ENCODE measurements at places on chromosomes 4 and X. TPM values are rescaled to one million over a fixed set of nuclear protein-coding genes. Genes with fewer than 3 reads are reported as not detected.

DNA sequence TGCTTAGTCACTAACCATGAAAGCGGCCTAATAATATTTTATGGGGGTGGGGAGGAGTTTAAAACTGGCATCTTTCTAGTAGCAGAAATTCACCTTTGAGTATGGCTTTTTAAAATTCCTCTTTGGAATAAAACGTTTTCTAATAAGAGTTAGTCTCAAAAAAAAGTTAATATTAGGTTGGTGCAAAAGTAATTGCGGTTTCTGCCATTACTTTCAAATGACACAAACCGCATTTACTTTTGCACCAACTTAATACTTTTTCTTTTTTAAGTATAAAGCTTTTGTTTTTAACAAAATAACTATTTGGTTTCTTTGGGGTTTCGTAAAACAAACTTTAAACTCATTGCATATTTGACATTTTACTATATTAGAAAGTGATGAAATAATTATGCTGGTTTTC is 68.4 kb downstream of the FBXO8 start:
- DNase-seq, result no peak

- no peak for DNase-seq
Measured at GRCh38 chr4:105551965-105552746, at the start of gene ARHGEF38. TSS of gene ARHGEF38 (plus strand) at chr4:105552620. CDS start at chr4:105552766, 146 bp downstream.

GRCh38 chr4:117249333-117249732 is 164.0 kb upstream of the TRAM1L1 start:
- DNase-seq, result no peak

DNA sequence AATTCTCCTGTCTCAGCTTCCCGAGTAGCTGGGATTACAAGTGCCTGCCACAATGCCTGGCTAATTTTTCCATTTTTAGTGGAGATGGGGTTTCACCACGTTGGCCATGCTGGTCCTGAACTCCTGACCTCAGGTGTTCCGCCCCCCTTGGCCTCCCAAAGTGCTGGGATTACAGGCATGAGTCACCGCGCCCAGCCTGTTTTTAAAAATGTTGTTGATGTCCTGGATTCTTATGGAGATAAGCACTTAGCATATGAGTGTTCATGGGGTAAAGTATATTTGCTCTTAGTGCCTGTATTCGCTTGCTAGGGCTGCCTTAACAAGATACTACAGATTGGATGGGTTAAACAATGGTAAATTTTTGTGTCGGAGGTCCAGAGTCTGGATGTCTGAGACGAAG is 91.7 kb downstream of the CEP44 start:
- no peak for DNase-seq

DNA sequence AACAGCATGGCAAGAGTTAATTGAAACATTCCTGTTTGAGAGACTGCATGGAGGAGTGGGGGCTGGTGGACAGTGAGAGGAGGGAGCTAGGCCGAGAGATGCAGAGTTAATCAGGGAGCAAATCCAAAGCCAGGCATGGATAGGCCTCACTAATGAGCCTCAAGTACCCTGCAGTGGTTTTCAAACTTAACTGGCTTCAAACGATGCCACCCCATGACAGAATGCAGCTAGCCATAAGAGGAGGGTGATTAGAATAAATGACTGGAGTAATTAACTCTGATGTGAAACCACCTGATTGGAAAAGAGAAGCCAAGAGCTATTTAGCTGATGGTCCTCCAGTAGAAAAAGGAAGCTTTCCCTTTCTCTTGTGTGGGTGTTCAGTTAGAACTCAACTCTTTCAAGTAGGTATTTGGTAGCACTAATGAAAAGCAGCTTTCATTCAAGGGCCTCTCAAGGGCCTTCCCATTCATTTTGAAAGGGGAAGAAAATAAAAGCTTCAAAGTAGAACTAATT is 215.4 kb upstream of the MAB21L2 start:
- DNase-seq, result no peak

GRCh38 chrX:134760650-134761049 is 102.4 kb upstream of the PLAC1 start:
- DNase-seq, result no peak

DNA sequence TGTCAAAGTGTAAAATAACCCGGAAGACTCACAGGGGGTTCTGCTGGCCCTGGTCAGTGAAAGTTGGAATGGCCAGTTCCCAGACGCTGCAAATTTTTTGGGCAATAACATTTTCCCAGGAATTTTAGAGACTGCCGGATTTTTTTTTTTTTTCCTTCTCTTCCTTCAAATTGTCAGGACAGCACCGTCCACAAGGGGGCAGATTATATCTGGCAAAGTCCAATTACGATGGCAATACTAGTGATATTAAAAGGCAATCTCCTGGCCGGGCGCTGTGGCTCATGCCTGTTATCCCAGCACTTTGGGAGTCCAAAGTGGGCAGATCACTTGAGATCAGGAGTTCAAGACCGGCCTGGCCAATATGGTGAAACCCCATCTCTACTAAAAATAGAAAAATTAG is 20.5 kb downstream of the SLC25A5 start:
- peak; percentile 44 for DNase-seq

RS1 gene
- total RNA-seq, result not detected

POLR2B gene
- total RNA-seq, result 78.4 TPM

DNA sequence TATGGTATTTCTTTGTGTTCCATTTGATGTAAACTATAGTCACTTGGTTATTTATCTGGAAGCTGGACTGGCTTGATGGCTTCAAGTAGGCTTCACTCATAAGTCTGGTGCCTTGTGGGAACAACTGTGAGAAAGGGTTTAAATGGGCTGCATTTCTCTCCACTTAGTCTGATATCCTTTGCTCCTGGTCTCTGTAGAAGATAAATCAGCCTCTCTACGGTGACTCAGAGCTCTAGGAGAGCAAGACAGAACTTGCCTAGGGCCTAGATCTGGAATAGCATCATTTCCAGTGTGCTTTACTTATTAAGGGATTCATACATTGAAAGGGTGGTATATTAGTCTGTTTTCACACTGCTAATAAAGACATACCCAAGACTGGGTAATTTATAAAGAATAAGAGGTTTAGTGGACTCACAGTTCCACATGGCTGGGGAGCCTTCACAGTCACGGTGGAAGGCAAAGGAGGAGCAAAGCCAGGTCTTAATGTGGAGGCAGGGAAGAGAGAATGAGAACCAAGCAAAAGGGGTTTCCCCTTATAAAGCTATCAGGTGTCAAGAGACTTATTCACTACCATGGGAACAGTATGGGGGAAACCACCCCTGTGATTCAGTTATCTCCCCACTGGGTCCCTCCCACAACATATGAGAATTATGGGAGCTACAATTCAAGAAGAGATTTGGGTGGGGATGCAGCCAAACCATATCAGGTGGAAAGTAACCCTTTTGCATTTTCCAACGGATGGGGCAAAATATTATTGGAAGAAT is 1746.4 kb upstream of the PCDH7 start:
- no peak for DNase-seq

DNA sequence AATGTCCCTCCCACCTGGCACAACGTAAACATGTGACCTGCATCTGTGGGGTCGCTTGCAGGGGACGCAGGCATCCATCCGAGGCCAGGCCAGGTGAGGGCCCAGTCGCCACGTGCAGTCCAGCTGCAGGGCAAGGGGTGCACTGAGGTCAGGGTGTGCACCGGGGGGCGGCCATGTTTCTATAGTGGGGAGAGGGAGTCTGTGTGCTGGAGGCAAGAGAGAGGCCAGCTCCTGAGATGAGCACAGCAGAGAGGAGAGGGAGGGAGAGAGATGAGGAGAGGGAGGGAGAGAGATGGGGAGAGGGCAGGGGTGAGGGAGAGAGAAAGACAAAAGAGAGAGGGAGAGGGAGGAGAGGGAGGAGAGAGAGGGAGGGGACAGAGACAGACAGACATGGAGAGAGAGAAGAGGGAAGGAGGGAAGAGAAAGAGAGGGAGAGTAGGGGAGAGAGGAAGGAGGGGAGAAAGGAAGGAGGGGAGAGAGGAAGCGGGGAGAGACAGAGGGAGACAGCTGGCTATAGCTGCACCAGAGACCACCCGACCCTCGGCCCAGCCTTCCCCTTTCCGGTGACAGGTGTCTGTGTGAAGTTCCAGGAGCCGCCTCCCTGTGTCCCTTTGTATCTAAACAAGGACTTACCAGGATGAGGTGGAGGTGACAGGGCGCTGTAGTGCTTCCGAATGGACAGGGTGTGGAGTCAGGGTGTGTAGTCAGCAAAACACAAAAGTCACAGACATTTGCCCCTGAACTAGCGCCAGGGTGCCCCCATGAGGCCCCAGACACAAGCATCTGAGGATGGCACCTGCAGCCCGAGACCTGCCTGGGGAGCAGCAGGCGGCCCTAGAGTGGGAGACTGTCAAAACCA is 68.7 kb downstream of the ADRA2C start:
- DNase-seq, result no peak

DNA sequence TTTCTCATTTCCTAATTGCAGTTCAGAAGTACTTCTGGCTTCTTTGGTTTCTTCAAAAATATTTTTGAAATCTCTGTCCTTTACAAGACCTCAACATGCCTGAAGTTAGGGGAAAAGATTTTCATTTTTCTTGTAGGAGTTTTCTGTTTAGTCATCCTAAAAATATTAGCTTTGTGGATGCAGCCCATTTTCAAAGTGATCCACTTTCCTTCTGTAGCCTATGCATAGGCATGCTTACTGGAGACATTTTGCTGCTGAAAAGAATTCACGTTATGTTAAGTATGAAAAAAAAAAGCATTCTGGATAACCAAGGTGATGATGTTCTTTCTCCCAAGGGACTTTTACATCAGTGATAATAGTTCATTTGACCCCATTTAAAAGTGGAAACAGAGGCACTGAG is 245.6 kb downstream of the THOC2 start:
- no peak for DNase-seq

GRCh38 chrX:152843852-152844251 is 13.0 kb downstream of the NSDHL start:
- no peak for DNase-seq

ADH7 gene
- not detected for total RNA-seq

GRCh38 chr4:79290376-79290775 is 35.5 kb downstream of the NAA11 start:
- no peak for DNase-seq

ERCC6L gene
- 0.11 TPM for total RNA-seq

Measured in CD8-positive, alpha-beta T cell (primary cell).